Islet precursor cell (in vitro differentiated cells): ENCODE measurements at places on chromosomes 7 and 10.

GRCh38 chr10:70481831-70482530 lies 3.4 kb downstream of the PALD1 start:
- peak; percentile 54 for DNase-seq

DNA sequence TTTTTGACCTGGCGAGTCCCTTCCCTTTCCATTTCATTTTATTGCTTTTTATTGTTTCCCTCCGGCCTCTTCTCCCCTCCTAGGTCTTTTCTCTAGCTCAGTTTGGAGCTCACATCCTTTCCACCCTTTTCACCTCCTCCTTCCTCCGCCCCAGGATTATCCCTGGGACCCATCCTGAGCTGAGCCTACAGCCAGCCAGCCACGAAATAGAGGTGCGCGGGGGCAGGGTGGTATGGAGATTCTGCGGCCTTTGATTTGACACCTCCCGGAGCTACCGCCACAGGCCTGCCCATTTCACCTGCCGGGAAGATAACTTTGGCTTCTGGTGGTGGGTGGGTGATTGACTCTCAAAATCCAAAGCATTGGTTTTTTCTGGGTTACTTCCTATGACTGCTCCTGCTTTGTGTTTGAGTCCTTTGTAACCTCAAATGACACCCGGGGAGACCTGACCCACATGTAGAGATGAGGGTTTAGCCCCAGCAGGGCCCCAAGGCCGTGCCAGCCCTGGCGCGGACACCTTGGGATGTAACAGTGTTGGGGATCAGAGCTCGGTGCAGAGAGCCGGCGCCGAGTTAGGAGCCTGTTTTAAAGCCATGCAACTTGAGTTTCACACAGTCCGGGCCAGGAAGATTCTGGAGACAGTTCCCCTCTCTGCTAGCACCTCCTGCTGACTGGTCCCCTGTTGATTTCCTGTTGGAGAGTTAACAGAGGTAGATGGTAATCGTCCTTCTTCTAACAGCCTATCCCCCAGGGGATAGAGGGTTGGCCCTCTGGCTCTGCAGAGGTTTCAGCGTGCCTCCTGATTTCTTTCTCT lies 1.5 kb downstream of the DUSP5 start:
- peak; percentile 89 for DNase-seq

DNA sequence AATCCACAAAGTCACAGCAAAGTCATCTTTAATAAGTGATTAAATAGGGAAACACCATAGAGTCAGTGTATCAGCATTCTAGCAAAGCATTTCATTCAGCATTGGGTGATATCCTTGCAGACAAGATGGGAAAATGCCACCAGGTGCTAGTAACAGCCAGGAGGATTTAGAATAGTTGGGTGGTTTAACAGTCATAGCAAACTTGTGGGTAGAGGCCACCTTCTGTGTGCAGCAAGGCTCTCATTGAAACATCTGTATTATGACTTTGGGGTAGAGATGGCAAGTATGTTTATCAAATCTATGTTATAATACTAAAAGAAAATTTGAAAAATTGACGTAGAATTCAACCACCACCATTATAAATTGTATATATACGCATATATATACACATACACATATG lies 26.4 kb upstream of the ADO start:
- DNase-seq = no peak

- DNase-seq = no peak
Observed at GRCh38 chr7:28481091-28481926, 69.0 kb downstream of the CREB5 start.

- DNase-seq = peak; percentile 68
Observed at GRCh38 chr10:123783296-123783695, 108.3 kb downstream of the CPXM2 start.

DNA sequence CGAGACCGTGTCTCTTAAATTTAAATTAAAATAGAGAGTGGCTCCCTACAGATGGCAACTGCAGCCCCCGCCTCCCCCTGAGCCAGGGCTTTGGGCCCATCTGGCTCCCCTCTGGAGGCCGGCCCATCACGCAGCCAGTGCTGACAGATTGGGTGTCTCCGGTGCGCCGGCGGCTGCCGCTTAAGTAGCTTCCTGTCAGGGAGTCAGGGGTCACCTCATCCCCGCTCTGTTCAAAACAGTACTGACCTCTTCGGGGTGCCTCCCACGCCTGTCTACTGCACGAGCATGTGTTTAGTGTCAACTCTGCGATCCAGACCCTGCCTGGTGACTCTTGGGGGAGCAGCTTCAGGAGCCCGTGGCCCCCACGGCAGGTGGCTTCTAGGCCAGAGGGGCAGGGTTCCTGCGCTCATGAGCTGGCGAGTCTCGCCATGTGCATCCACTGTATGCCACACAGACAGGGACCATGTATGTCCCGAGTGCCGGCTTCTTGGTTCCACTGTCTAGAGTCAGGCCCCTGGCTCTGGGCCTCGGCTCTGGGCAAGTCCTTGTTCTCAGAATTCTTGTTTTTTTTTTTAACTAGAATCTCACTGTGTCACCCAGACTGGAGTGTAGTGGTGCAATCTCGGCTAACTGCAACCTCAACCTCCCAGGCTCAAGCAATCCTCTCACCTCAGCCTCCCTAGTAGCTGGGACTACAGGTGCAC lies 36.1 kb downstream of the KCTD7 start:
- DNase-seq = no peak

DNA sequence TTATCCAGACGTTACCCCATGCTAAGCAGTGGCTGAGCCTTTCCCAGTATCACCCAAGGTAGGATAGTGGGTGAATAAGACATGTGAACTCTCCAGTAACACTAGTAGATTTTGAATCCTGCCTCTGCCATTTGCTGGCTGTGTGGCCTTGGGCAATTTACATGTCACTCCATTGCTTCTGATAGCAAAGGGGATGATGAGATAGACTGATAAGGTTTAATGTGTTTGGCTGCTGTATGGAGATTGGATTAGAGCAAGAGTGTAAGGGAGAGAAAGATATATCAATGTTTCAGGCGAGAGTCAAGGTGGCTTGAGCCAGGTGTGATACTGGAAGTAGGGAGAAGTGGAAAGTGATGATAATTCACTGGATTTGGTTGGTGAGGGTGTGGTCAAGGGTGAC lies 40.1 kb upstream of the EEPD1 start:
- DNase-seq = no peak

DNA sequence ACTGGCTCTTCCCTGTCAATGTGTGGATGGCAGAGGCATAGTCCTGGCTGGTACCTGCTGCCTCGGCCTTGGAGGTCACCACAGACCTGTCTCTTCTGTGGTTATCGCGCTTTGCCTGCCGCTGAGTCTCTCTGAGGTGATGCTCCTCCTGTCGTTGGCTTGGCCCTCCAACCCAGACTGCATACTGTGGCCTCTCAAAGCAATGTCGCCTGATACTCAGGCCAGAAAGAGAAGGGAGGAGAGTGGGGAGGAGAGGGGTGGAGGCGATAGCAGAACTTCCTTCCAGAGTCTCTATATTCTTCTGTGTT lies 133.2 kb upstream of the KCNMA1 start:
- DNase-seq = no peak

DNA sequence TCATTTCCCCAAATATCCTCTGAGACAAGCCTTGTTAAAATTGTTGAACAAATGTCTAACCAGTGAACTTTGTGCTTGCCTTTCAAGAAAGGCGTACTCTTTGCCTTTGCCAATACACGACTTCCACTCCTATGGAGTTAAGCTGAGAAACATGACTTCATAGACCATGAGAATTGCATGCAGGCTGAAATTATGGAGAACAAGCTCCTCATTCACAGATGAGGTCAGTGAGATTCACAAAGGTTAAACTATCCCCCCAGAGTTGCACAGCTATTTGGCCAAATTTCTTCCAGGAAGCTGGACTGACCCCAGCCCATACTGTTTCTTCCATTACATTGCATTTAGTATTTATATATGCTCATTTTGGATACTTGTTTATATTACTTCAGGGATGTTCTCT lies 221.4 kb upstream of the SEMA3C start:
- DNase-seq = no peak

DNA sequence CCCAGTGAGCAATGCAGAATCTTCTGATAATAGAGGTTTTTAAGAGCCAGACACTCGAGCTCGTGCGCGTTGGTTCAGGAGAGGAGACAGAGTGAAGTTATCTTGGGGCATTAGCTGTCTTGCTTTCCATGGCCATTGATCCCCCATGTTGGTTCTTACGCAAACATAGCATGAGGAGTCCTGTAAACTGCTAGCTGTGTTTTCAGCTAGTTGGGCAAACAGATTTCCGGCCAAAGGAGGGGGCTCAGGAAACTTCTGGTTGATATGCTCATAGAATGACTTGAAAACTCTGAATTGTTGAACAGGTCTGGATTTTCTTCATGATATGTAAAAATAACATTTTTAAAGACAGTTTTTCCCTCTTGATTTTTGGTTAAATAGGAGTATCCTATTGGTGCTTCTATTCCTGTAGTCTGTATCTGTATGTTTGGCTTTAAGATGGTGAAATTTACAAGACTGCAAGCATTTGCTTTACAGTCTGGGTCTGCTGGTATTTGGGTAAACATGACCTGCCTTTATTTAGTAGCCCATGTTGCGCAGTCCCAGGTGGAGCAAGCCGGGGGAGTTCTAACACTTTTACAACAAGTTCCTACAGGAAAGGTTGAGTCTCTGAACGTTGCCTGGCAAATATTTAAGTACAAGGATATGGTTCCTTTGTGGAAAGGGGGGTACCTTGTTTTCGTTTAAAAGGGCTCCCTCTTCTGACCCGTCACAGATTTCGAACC lies 218.4 kb upstream of the KCND2 start:
- no peak for DNase-seq

- DNase-seq = peak; percentile 84
Observed at GRCh38 chr7:47688311-47689100, 106.6 kb upstream of the TNS3 start.

GRCh38 chr10:96230527-96230926 lies 40.8 kb downstream of the BLNK start:
- DNase-seq = peak; percentile 29

- DNase-seq = no peak
Observed at GRCh38 chr7:28759475-28759971, 198.6 kb downstream of the TRIL start.

GRCh38 chr7:132575982-132576720 lies at the start of gene PLXNA4:
TSS of gene PLXNA4 (minus strand) at chr7:132576470. CDS start at chr7:132508693, 67,777 bp downstream.
- no peak for DNase-seq

GRCh38 chr10:31261511-31262311 lies 57.3 kb upstream of the ZEB1 start:
- DNase-seq = no peak

DNA sequence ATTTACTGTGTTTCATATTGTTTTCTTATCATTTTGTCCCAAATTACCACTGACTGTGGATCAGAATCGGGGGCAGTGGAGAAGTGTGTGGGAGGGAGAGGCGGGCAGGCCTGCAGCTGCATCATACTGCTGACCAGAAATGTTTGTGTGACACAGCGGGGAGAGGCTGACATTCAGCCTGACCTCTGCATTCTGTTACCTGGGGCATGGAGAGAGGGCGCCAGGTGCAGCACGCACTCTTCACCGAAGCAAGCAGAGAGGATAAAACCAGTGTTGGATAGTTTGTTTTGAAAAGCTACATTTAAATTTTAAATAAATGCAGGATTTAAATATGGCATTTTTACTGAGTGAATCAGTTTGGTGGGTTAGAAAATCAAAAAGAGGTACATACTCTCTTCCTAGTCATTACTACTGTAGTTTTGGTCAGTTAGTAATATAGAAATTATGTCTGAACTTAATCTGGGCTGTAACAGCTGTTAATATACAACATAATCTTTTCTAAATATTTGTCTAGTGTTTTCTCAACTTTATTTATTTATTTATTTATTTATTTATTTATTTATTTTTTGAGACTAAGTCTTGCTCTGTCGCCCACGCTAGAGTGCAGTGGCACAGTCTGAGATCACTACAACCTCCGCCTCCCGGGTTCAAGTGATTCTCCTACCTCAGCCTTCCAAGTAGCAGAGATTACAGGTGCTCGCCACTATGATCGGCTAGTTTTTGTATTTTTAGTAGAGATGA lies 8.8 kb upstream of the STMP1 start:
- DNase-seq = no peak

GRCh38 chr7:65382452-65382851 lies 8.8 kb downstream of the ZNF92 start:
- no peak for DNase-seq

- DNase-seq = no peak
Observed at GRCh38 chr10:33524041-33524440, 189.6 kb upstream of the NRP1 start.

- no peak for DNase-seq
Observed at GRCh38 chr10:69406816-69407580, 9.7 kb downstream of the TACR2 start.

- DNase-seq = peak; percentile 82
Observed at GRCh38 chr10:25875556-25876165, 58.4 kb upstream of the MYO3A start.

GRCh38 chr10:5976512-5977470 lies 552 bp downstream of the IL15RA start:
- DNase-seq = peak; percentile 72

DNA sequence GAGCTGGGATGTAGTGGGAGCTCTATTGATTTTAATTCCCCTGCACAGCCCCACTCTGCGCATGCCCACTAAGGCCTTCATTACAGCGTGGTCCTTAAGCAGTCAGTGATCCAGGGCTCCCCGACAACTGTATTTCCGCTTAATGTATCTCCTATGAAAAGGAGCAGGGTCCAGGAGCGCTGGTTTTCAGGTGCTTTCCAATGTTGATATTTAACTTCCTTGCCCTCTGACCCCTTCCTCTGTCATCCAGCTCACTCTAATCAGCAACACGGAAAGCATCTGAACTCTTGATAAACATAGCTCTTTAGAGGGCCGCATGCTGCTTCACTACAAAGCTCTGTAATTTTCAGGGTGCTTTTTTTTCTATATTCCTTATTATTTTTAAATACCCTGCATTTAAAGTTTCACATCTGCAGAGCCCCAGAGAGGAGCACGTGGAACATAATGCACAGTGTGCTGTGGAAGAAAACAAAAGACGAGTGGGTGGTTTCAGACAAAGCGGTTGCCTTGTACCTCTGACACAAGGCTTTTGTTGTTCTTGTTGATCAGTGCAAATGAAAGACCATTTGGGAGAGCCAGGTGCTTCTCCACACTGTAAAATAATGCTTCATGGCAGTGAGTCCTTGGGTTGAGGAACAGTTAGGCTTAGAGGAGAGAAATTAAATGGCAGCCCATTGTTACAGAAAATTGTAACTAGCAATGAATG lies 465.9 kb upstream of the CELF2 start:
- DNase-seq = no peak

DNA sequence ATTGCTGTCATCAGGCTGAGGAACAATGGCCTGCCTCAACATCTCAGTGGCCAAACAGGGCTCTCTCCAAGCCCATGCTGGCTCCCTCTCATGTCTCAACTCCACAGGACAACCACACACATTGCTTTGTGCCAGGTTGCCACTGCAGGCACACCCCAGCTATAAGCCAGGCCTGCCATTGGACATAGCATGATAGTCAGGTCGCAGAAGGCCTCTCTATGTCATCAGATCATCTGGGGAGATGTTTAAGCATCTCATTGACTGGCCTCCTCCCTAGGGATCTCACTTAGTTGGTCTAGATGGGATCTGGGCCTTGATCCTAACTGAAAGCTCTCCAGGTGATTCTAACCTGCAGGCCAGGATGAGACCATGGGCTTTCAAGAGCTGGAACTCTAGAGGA lies 257.2 kb downstream of the GRID1 start:
- peak; percentile 36 for DNase-seq
